T follicular helper cell (primary cell): ENCODE measurements at places on chromosomes 7 and 10.

- no peak for DNase-seq
These were observed 264.7 kb downstream of the BAMBI start for GRCh38 chr10:28942012-28942411.

DNA sequence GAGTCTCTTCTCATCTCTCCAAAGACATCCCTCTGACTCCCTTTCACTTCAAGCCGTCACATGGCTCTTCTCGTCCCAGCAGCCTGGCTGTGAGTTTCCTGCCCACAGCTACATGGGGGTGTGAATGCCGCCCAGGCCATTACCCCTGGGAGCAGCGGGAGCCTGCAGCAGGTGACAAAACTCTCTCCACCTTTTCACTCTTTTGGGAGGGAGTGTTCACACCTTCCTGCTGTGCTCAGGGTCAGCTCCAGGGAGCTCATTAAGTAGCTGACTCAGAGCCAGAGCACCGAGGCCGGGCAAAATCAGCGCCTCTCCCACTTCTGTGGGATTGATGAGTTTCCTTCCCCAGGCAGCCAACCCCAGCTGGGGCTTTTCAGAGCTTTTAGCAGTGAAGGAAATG lies 271.3 kb downstream of the TYW1 start:
- DNase-seq = no peak

GRCh38 chr10:74875966-74876365 lies 49.6 kb downstream of the KAT6B start:
- DNase-seq = no peak

DNA sequence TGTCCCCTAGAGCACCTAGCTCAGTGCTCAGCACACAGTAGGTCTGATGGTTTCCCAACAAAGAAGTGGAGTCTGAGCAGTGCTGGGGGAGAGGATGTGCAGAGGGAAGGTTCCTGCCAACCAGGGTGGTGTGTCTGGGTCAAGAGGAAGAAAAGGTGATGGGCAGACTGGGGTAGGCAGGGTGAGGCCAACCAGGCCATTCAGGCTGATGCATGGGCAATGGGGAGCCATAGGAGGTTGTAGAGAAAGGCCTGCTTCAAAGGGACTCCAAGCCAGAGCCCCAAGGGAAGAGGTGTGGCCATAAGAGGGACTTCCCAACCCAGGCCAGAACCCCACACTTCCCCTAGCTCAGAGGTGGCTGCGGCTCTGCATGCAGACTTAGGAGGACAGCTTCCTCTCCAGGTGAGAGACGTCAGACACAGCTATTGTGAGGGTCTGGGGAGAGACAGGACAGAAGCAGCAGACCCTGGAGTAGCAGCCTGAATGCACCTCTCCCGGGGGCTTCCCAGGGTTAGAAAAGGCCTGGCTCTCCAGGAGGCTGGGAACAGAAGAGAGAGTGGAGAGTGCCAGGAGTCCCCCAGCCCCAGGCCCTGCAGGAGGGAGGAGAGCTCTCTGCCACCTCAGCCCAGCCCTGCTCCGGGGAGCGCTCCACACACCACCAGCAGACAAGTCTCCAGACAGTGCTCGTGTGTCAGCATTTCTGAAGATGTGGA lies 87.4 kb upstream of the ZMIZ1 start:
- no peak for DNase-seq

DNA sequence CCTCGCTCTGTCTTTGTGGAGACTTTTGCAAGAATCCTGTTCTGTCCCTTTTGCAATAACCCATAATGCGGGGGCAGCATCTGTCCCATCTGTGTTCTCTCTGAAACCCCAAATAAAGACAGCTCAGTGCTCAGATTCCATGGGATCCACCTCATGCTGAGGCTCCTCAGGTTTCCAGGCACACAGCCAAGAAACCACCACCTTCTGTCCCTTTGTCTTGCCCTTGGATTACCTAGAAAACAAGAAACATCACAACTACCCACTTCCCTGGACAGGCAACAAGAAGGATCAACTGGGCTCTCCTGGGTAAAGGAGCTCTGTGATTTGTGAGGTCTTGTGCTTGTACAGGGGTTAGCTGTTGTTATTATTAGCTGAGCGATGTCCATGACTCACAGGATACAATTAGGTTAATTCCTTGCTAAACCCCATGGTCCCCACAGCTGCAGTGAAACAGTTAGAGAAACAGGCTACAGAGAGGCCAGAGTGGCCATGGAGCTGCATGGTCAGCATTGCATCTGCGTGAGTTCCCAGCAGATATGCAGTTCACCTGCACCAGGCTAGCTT lies 50.2 kb downstream of the CXCL12 start:
- DNase-seq = no peak

GRCh38 chr7:31783221-31783620 lies 96.2 kb downstream of the PPP1R17 start:
- DNase-seq = no peak

DNA sequence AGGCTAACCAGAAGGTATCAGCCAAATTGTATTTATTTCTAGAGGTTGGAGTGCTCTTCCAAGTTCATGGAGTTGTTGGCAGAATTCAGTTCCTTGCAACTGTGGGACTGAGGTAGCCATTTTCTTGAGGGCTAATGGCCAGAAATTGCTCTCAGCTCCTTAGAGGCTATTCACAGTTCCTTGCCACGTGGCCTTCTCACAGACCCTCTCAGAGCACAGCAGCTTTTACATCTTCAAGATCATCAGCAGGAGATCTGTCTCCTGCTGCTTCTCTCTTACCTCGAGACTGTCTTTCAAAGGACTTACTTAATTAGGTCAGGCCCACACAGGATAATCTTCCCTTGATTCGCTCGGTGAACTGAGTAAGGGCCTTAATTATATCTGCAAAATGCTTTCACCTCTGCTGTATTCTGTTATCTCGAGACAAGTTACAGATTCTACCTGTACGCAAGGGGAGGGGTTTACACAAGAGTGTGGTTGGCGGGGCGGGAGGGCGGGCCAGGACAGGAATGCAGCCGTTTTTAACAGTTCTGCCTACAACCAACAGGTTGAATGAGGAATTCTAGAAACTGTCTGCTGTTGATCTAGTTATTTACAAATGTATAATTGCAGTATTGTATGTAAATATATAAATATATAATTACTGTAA lies 15.0 kb downstream of the MIOS start:
- DNase-seq = no peak
